HAP-1 (cell line): ENCODE measurements at places on chromosomes 2 and 18.

- DNase-seq, result no peak
These were observed 119.3 kb upstream of the SIX2 start for GRCh38 chr2:45128580-45128997.

GRCh38 chr2:104846786-104847585, 6.9 kb upstream of the POU3F3 start:
- peak; percentile 40 for DNase-seq

DNA sequence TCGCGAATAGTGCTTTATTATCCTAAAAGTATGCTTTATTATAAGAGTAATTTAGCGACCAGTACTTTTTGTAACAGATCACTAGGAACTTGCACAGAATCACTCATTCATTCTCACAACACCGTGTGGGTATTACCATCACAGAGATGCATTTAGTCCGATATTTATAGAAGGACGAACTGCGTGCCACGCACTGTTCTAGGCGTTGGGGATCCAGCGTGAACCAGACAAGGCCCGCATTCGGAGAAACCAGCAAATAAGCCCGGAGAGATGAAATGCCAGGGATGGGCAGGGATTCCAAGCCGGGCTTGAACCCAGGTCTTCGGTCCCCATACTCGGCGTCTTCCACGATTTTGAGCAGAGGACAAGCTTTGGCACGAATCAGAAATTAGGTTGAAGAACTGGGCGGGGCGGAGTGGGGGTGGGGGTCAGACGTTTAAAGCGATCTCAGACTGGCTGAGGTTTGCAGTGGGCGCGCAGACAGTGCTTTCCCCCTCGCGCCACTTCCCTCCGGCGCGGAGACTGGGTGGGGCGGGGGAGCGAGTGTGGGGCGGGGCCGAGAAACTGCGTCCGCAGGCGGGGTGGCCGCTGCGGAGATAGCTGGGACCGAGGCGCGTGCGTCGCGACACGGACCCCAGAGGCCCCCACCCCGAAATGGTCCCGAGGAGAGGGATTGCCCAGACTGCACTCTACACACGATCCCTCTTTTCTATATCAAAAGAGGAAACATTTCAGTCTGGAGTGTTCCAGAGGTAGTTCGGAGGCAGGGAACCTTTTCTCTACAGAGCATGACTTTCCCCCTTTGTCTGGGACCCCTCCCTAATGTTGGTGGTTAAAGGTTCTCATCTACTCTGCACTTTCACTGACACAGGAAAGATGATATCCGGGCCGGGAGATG, 1.1 kb upstream of the CXCR4 start:
- peak; percentile 60 for DNase-seq

DNA sequence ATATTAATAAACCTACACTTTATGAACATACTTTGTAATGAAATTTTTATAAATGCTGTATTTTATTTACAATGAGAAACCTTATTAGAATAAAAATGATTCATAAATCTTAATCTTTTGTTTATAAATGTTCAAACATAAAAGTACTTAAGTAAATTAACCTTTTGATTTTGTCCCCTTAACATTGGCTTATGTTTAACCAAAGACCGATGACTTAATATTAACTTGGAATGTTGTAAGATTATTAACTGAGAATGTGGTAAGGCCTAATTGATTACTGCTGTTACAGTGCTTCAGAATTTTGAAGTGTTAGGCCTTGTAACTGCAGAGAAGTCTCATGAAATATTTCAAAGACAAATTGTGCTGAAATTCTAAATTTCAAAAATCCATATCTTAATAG, 5.7 kb downstream of the CPS1 start:
- DNase-seq, result no peak

GRCh38 chr2:133755480-133756300, 187.4 kb upstream of the NCKAP5 start:
- DNase-seq, result peak; percentile 75

GRCh38 chr2:197131558-197131855, 179.1 kb downstream of the ANKRD44 start:
- no peak for DNase-seq

DNA sequence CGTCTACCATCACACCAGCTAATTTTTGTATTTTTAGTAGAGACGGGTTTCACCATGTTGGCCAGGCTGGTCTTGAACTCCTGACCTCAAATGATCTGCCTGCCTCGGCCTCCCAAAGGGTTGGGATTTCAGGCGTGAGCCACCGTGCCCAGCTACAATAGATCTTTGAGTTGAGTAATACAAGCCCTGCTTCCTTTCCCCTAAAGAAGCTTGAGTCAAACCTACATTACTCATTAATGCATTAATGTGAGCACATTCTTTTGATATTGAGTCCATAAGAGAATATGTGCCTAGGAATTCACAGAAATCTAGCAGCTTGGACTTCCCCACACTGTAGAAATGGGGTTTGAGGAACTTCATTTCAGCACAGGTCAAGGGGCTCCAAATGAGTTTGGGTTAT, 39.6 kb downstream of the PSMG2 start:
- DNase-seq, result no peak

DNA sequence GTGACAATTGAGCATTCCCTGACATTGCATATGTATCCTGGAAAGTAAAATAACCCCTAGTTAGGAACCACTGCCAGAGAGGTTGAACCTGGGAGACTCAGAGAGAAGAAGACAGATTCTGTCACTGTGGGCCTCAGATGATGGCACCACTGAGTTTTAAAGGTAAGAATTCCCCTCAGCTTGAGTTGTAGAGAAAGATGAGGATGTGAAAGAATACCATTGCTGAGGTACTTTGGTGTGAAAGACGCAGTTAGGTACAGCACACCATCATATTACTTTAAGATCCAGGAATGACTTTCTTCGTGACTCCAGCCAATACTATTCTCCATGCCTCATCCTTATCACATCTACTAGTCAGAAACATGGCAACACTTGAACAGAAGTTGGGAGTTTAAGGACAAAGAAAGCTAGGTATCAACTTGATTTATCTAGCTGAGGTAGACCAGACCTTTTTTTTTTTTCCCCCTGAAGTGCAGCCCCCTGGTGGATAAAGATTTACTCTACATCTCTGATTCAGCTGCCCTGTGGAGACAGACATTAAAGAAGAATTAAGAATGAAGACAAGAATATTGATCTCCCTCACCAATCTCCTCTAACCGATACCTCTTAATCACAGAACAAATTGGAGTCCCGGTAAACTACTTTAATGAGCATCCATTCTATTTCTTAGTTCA, 630.5 kb upstream of the FANCL start:
- peak; percentile 10 for DNase-seq

- DNase-seq, result no peak
These were observed 62.3 kb upstream of the YWHAQ start for GRCh38 chr2:9693196-9693491.

DNA sequence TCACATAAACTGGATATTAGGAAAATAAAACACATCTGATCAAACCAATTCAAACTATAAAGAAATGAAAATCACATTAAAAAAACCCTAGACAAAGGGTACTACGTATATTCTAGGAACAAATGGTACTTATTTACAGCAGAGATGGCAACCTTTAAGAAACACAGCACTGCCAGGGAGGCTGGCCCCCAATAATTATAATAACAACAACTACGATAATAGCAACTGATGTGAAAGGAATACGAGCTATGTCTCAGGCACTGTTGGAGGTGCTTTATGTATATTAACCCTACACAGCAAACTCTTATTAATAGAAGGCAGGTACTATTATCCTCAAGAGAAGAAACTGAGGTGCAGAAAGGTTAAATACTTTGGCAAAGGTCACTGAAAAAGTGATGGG, 193.9 kb downstream of the NBAS start:
- no peak for DNase-seq

DNA sequence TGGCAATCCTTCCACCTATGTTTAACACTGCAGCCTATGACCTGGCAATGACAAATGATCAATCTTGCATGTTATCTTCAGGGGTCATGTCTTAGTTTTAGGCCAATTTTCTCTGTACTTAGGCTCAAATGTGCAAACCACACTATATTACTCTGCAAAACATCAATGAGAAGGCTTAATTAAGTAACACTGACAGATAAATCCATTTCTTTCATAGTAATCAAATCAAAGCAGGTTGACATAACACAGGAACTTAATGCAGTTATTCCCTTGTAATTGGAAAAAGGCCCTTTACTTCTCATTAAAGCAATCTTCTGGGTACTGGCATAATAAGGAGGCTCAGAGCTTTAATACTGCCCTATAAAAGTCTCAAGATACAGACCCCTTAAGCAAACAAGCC, 114.4 kb downstream of the TCF4 start:
- DNase-seq, result no peak
